ENCODE measurements at places on chromosomes 5 and 9.

DNA sequence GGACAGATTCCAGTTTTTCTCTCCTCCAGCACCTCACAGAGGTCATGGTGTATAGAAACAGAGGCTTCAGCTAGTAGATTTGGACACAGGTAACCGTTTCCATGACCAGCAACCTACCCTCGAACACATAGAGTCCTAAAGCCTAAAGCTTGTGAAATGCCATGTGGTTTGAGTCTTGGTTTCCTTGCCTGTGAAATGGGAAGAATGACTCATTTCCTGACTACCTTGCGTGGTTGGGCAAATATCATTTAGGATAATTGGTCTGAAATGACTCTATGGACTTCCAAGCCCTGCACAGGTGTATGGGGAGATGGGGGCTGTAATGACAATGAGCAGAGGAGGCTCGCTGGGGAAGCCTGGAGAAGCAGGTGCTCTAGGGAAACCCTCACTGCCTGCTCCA is 134.6 kb downstream of the TTLL11 start:
- no peak for DNase-seq

- no peak for DNase-seq
Measured at GRCh38 chr9:33048054-33048465, 23.0 kb downstream of the DNAJA1 start.

- DNase-seq: no peak
Measured at GRCh38 chr9:128243215-128244018, 32.4 kb downstream of the GOLGA2 start.

DNA sequence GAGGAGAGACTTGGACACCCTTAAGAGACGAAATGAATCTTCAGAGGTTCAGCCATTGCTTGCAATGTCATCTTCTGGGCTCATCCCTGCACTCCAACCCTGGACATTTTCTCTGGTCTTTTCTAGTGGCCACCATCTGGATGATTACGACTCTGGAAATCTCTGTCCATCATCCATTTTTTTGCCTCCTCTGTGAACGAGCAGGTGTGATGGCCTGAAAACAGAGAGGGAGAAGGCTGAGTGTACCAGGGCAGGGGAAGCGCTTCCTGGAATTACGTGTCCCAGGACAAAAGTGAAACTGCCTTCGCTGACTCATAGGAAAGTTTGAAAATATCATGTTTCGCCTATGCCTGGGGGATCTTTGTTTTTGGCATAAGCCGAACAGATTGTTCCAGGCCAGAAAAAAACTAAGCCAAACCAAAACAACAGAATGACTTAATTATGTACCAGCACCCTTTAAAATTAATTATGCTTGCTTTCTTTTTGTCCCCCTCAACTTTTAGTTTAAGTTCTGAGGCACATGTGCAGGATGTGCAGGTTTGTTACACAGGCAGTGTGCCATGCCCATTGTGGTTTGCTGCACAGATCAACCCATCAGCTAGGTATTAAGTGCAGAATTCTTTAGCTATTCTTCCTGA is 31.9 kb downstream of the ANKRD33B start:
- DNase-seq: peak; percentile 69

DNA sequence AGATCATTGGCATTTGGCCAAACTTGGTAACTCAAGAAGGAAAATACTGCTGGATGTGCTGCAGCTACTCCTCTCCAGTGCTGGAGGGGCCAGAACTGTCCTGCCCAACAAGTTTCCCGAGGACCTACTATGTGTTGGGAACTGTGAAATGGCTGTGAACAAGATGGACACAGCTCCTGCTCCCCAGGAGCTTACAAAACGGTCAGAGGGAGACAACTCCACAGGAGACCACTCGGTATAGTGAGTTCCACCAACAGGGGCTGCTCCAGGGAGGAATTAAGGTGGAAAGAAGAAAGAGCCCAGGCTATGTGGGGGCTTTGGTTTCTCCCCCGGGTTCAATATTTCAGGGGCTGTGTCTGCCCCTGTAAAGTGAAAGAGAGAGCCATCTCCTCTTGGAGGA is 78.8 kb downstream of the GNA14 start:
- no peak for DNase-seq

DNA sequence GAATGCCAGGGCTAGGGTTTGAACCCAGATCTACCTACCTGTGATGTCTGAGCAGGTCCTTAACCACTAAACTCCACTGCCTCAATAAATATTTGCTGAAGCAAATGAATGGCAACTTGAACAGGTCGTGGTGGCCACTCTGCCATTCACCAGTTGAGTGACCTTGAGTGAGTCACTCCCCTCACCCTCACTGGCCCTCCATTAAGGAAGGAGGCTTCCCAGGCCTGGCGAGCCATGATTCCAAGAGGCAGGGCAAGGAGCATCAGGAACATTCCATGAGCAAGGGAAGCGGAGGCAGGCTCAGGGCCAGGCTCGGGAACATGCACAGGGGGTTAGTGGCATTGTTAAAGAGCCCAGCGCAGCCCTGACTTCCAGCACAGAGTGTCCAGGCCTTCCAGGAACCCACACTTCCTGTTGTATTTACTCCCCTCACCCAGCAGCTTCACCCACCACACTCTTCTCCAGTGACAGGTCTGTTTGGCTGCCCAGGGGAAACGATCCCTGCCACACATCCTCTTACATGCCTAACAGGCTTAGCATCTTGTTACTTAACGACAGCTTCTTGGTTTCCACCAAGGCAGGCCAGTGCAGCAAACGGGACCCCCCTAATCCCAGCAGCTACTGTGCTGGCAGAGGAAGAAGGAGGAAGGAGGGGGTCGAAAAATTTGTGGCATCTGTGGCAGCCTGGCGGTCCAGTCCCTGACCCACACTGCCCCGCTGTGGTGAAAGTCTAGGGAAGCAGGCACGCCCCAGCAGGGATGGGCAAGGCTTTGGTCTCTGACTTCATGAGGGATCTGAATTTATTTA is 43.7 kb upstream of the TTC1 start:
- peak; percentile 36 for DNase-seq

DNA sequence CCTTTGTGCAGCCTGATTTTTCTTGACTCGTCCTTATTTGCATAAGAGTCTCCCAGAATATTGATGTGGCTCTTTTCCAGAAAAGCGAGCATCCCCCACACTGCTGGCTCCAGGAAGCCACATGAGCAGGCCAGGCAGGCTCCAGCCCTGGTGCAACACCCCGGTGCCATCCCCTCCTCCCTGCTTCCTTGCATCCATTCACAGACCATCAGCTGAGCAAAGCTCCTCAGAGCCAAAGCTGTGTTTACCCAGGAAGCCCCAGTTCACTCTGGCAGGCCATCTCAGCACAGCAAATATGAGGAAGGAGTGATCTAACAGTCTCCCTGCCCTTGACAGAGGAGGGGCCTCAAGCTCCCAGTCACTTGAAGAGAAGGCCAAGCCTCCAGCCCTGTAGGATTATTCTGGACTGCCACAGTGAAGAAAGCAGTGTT is 34.4 kb downstream of the INSYN2B start:
- no peak for DNase-seq

GRCh38 chr9:89659891-89660685 is 55.3 kb downstream of the GADD45G start:
- no peak for DNase-seq

DNA sequence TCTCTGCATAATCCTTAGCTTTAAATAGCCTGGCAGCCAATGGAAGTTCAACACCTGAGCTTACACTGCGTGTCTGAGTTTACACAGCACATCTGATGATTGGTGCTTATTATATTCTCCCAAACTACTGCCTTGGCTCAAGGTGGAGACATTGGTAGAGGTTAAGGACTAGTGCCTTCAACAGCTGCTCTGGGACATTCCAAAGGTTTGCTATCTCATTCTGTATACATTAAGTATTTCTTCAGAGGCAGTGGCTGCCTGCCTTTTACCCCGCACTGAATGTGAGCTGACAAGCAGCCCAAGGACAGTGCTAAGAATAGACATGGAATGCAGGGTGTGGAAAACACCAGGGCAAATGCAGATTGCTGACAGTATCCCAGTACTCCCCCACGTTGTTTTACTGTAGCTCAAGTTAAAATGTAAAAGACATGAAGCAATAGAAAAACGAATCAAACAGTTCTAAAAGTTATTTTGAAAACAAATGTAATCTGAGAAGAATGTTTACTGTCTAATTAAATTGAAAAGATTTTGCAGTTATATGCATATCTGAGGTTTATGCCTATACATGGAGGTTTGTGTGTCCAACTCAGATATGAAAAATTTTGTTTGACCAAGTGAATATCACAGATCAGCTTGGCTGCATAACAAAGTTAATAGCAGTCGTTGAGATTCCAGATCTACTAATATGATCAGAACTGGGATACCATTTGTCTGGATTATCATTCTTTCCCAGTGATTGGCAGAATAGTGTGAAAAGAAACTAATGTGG is 1.8 kb downstream of the HSPB3 start:
- no peak for DNase-seq

DNA sequence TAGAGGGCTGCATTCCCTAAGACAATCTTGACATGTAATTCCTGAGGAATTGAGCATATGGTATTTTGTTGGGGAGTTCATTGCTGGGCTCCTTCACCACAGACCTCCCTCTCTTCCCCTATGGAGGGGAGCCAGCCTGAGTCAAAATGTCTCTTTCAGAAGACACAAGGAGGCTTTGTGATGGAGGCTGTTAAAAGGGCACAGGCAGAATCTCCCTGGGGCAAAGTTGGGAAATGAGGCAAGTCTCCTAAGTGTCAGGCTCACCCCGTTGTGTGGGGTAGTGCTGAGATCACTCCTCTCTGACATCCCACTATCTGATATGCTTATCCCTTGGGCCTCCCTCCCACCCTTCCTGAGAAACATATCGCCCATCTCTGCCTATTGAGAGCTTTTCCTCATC is 30.6 kb downstream of the GFRA3 start:
- DNase-seq: no peak

- no peak for DNase-seq
Measured at GRCh38 chr9:127300886-127301447, 36.4 kb downstream of the GARNL3 start.

GRCh38 chr5:143896966-143897365 is 85.0 kb downstream of the HMHB1 start:
- no peak for DNase-seq

- DNase-seq: no peak
Measured at GRCh38 chr5:154999865-155000264, 13.7 kb upstream of the KIF4B start.

- DNase-seq: no peak
Measured at GRCh38 chr9:107540164-107540561, 50.6 kb upstream of the KLF4 start.

- no peak for DNase-seq
Measured at GRCh38 chr5:138640646-138641254, 65.5 kb upstream of the HSPA9 start.

DNA sequence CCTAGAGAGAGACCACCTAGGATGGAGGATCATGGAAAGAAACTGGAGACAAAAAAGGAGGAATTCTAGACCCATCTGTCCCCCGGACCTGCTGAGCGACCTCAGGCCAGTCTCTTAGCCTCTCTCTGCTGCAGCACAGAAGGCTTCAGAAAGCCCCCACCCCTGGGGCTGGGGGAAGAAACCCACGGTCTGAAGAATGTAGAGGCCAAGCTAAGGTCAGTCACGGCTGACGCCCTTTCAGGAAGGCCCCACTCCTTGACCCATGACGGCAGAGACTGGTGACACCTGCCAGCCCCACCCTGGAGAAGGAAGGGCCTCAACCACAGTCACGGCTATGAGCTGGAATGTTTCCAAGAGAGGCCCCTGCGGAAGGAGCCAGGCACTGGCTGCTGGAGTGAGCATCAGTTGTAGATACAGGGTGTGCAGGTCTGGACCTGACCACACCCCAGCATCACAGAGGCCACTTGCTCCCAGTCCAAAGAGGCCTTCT is 120.5 kb upstream of the BOD1 start:
- no peak for DNase-seq

- no peak for DNase-seq
Measured at GRCh38 chr5:136242611-136243010, 49.6 kb upstream of the SMIM32 start.

GRCh38 chr9:121288673-121289025 is 20.7 kb downstream of the GSN start:
- DNase-seq: no peak

- DNase-seq: no peak
Measured at GRCh38 chr5:76522103-76522935, 100.9 kb downstream of the F2RL2 start.

- DNase-seq: no peak
Measured at GRCh38 chr5:34686762-34687268, 30.7 kb downstream of the RAI14 start.

- no peak for DNase-seq
Measured at GRCh38 chr9:1156794-1157550, 106.8 kb downstream of the DMRT2 start.

- no peak for DNase-seq
Measured at GRCh38 chr9:93488244-93488643, 34.9 kb upstream of the FAM120AOS start.

GRCh38 chr5:177025101-177025601 is 2.7 kb downstream of the ZNF346 start:
- DNase-seq: no peak

GRCh38 chr9:98922721-98923435 is 20.8 kb upstream of the COL15A1 start:
- no peak for DNase-seq

DNA sequence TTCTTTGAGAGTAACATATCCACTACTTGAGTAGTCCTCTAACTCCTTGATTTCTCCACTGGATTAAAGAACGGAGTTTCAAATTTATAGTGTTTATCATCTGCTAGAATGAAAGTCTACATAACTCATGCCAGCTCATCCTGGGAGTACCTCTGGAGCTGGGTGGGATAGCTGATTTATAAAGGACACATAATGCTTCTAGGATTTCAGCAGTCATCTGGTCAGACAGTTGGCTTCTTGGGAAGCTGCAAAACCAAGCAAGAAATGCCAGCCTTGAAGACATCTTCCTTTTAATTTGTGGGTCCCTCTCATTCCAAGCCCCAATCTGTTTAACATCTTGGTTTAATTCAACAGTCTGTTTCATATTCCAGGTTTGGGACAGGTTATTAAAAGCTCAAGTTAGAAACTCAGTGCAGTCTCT is 3.2 kb downstream of the GALNT10 start:
- DNase-seq: no peak

- no peak for DNase-seq
Measured at GRCh38 chr5:118220556-118221195, 767.7 kb downstream of the DTWD2 start.

GRCh38 chr5:146698651-146699050 is 179.9 kb downstream of the PPP2R2B start:
- no peak for DNase-seq

DNA sequence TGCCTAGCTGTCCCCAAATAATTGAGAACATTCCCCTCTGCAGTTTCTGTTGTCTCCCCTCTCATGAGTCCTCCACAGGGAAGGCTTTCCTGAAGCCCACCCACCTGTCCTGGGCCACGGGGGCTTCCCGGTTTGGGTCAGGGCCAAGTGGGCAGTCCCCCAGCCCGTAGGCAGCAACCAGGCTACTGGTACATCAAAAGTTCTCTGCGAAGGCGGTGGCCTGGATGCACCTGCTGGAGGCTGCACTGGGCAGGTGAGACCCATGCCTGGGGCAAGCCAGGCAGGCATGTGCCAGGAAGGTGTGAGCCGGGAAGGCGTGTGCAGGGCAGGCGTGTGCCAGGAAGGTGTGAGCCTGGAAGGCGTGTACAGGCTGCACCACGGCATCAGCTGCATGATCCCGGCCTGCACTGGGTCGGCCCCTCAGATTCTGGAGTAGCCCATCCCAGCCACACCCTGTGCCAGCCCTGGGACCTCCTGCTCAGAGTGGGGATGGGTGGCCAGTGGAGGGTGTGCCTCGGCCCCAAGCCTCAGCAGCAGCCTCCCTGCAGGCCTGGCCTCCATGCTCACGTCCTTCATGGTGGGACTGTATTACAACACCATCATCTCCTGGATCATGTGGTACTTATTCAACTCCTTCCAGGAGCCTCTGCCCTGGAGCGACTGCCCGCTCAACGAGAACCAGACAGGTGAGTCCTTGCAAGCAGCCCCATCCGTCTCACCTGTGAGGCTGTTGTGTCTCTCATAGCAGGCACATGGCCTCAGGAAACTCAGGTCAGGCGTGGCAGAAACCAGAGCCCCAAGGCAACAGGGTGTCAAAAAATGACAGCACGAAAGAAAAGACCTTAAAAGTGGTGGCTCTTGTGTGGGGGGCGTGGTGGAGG is 8.7 kb downstream of the SLC6A19 start:
- no peak for DNase-seq

Data from activated CD4-positive, alpha-beta T cell treated with anti-CD3 and anti-CD28 coated beads, Interleukin-2, amount 50 U/mL, for 48 hours (primary cell).